Germinal center (tissue), 1 donor: ENCODE measurements at places on chromosomes 7 and 10.

DNA sequence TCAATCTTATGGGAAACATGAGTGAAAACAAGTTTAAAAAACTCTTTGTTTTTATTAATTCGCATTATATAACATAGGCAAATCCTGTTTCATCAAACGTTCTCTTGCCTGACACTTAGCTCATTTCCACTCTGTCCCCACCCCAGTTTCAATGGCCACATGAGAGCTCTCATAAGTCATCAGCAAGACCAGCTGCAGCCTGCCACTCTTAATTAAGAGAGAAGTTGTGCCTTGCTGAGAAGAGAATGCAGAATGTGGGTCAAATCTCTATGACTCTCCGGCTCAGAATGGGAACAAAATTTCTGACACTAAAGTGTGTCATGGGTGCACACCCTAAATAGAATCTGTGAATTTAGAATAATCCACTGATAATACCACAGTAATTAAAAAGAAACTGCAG, 39.6 kb downstream of the ASAH2 start:
- no peak for DNase-seq

GRCh38 chr7:57328457-57328856, 121.5 kb upstream of the ZNF716 start:
- DNase-seq, result no peak

DNA sequence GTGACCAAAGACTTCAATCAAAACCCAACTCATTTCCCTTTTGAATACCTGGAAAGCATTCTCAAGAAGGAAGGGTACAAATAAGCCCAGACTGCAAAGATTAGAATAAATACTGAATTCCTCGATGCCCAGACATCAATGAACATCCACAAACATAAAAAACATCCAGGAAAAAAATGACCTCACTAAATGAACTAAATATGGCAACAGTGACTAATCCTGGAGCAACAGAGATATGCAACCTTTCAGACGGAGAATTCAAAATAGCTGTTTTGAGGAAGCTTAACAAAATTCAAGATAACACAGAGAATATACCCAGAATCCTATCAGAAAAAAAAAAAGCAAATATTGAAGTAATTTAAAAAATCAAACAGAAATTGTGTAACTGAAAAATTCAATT, 43.2 kb downstream of the PCLO start:
- DNase-seq, result no peak

DNA sequence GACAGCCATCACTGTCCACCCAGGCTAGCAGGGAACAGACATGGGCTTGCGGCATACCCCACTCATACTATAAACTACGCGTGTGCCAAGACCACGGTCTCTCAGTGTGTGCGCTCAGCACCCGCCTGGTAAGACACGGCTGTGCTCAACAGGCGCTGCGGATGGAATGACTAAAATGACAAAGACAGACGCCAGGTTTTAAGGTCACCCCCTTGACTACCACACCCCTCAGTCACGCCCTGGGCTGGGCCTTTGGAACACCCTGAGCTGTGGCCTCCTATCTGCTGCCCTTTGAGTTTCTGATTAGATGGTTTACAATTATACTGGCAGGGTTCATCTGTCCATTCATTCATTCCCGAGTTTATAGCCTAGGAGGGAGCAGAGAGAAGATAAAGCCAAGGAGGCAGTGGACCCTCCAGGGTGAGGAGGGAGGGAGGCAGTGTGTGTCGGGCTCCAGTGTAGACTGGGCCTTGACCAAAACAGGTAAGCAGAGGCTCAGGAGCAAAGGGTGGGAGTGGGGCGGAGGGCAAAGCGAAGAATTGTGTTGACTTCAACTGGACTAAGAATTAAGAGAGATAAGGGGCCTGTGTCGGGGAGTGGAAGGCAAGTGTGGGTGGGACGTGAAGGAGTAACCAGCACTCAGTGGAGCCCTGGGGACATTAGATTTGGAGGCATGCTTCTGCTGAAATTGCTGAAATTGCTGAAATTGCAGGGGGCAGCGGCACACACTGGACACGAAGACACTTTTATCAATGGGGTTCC, 35.0 kb downstream of the TNS3 start:
- no peak for DNase-seq

DNA sequence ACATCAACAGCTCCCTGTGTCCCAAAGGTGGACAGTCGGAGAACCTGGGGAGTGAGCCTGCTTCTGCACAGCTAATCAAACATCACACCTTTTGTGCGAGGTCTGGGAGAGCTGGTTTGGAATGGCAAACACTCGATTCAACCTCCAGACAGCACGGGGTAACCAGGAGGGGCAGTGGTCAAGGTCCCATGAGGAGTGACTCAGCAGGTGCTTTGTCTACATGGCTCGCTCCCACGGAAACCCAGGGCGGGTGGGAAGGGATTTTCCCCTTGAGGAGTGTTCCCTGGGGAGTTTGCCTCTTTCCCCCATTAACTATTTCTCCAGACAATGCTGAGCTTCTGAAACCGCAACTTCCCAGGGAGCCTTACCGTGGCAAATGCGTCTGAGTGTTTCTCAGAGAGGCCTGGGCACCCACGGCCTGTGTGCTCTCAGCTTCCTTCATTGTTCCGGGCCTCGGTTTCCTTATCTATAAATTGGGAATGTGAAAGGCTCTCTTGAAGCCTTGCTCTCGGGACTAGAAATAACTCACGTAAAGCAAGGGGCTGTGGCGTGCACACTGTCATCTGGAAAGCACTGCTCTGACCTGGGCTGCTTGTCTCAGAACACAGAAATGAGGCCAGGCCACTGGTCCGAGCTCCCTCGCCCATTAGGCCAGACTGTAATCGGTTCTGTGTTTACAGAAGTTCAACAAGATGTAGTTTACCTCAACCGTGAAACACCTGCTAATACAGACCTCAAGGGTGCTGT, 14.0 kb upstream of the GTPBP4 start:
- no peak for DNase-seq

GRCh38 chr7:124429923-124430322, 335.7 kb downstream of the GPR37 start:
- no peak for DNase-seq

DNA sequence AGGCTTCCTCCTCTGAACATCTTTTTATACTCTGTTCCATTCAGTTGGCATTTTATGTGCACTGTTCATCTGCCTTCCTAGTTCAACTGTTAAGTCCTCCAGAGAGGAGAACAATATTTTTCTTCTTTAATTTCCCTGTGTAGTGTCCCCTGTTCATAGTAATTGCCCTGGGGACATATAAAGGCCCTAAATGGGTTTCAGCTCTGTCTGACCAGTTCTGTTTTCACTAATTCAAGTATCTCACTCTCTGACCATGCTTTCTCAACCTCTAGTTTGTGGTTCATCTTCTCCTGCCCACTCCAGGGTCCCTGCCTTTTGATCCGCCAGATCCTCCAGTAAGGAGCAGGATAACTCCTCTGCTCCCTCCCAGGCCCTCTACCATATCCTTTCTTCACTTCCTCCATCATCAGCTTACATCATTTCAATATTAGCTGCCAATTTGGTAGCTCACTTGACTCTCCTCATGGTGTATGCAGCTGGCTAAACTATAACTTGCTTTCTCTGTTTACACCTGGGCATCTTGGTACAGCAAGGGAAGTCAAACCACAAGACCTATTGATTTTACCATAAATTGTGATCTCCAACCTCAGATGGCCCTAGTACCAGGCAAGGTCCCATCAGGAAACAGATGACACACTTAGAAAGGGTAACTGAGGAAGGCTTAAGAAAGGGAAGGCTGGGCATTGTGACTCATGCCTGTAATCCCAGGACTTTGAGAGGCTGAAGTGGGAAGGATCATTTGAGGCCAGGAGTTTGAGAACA, 17.7 kb upstream of the C10orf67 start:
- no peak for DNase-seq

DNA sequence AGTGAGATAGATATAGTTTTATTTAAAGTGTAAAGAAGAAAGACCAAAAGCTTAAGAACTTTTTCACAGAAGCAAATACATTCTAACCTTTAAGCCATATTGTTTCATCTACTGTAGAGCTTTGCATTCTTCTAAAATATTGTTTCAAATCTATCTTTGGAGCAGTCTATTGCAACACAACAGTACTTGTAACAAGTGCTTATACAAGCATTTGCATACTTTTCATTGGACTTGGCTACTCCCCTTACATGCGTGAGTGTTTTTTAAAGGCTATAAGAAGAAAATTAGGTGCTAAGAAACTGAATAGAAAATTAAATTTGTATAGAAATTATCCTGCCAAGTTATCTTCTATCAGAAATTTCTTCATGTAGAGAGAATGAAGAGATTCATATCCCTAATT, 45.3 kb downstream of the SEMA3E start:
- DNase-seq, result no peak

- no peak for DNase-seq
Measured at GRCh38 chr7:99563650-99564049, 5.2 kb downstream of the ZNF655 start.
